ENCODE measurements at places on chromosomes 4 and X.
A peak's percentile ranks its signal among the peaks of the same experiment; 100 is the strongest.

GRCh38 chr4:107017443-107018343 lies 18.4 kb downstream of the DKK2 start:
- DNase-seq = no peak

DNA sequence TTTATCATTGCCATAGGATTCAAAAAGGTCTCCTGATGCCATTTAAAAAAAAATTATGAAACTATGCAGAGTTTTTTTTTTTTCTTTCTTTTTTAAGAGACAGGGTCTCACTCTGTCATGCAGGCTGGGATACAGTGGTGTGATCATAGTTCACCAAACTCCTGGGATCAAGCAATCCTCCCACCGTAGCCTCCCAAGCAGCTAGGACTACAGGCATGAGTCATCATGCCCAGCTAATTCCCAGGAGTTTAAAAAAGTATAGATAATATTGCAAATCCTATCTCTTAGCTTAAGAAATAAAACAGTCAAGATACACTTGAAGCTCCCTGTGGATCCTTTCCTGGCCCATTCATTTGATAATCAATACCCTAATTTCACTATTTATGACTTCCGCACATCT lies 58.6 kb upstream of the PRSS48 start:
- no peak for DNase-seq

DNA sequence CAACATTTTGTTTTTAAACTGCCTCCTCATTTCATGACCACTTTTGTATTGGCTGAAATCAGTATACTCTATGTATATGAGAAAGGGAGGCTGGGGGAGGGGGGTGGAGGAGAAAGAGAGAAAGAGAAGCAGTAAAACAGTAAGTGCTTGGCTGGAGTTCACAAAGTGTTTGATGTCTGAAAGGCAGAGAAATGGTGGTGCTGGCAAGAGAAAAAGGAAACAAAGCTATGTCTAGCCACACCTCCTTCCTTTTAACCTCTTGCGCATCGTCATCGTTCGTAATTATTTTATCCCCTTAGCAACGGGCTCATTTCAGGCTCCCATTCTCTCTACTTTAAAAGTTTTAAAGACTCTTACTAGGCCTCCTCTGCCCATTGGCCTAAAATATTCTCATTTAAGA lies 25.6 kb downstream of the RPA4 start:
- no peak for DNase-seq

DNA sequence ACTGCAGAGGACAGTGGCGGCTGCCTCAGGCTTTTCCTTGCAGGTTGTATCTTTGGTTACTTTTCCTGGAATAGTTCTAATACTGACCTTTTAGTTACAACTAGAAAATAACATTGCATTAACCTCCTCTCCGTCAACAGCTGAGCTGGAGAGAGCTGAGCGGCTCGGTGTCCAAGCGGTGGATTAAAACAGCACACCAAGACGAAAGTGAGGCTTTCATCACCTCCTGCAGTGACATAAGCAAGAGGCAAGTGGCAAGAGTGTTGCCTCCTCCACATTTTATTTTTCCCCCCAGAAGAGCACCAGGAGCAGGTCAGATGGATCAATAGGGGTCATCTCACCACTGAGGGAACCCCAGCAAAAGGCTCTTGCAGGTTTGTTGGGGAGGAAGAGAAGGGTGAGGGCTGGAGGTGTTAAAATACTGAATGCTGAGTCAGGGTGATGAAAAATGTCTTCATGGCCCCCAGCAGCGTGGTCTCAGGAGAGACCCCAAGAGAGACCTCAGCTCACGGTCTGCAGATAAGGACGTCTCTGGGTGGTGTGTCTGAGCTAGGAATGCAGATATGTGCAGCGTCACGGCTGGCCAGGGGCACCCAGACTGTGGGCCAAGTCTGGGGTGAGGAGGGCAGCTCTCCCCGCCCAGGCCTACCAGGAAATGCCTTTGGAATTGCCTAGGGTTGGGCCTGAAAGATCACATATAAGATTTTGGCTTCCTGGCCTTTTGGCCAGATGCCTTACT lies 50.3 kb downstream of the CASP3 start:
- no peak for DNase-seq

DNA sequence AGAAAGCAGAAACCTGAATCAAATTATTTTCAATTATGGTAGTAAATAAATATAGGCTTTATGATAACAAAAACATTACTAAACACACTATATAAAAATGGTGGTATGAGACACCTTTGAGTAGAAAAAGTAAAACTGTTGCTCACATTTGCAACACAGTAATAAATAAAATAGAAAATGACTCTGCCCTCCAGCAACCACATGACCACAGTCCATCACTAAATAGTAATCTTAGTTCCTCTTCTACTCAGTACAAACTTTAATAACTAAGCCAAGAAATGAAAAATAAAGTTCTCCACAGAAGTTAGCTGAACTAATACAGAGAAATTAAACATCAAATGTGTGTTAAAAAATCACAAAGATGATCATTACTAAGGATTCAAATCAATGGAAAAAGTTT lies 108.5 kb downstream of the ADGRA3 start:
- DNase-seq = no peak

DNA sequence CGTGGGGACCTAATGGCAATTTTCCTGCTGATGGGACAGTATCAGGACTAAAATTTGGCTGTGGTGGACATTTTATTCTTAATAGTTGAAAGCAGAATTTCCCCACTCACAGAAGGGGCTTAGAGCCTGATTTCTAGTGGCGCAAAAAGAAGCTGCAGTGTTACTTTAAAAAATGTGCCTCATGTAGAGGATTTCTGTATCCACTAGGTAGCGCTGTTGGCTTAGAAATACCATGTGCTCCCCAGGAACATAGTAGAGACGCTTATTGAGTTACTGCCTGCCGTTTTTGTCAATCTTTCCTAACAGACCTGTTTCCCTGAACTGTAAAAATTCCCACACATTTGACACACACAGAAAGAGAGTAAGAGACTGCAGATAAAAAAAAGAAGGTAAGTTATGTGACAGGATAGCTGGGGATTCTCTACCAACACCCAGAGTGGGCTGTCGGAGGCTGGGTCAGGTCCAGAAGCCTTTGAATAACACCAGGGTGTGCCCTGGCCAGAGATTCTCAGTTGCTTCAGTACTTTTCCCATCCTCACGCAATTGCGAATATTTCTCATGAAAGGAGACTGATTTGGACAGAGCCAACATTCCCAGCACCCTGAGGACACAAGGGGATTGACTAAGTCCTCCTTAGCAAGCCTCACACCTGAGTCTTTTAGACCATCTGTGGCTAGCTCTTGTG lies 88.4 kb downstream of the ZXDA start:
- DNase-seq = peak; percentile 6

- DNase-seq = no peak
Observed at GRCh38 chr4:85784947-85785346, 310.0 kb downstream of the ARHGAP24 start.

DNA sequence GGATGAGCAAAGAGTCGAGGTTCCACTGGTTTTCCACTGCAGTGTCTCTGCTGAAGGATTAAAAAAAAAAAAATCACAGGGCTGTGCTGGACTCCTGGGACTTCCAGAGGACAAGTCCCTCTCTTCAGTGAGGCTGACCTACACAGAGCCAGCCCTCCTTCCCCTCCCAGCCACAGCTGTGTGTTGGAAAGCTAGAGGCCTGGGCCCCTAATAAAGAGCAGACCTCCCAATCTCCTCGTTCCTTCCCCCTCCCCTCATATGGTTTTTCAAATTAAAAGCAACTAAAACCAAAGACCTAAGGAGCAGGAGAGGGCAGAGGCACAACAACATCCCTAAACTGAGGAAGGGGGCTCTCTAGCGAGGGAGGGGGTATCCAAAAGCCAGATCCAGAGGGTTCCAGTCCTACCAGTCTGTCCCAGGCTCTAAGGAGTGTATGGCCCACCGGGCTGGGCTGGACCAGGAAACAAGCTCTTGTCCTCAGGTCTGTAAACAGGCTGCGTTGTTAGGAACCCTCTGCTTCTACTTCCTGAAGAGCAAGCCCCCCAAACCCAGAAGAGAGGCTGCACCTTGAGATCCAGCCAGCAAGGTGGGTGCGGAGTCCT lies 4.0 kb upstream of the PDGFRA start:
- DNase-seq = no peak

GRCh38 chr4:29805245-29805644 lies 914.9 kb upstream of the PCDH7 start:
- no peak for DNase-seq

- no peak for DNase-seq
Observed at GRCh38 chrX:129719931-129720530, 18.7 kb upstream of the XPNPEP2 start.

Data from CD4-positive, alpha-beta T cell (primary cell).